ENCODE measurements at places on chromosomes 13 and 19.

- peak; percentile 51 for DNase-seq
Observed at GRCh38 chr19:48842789-48843162, 6.5 kb upstream of the HSD17B14 start.

DNA sequence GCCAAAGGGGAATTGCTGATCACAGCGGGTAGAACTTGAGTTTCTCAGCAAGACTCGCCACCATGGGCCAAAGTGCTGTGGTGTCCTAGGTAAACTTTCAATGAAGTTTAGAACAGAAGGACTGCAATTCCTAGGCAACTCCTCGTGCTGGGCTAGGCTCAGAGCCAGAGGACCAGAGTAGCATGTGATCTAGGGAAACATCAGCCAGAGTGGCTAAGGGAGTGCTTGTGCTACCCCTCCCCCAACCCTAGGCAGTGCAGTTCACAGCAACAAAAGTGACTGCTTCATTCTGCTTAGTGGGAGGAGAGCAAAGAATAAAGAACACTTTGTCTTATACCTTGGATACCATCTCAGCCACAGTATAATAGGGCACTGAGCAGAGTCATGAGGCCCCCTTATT, 1658.6 kb upstream of the MIR17HG start:
- DNase-seq: no peak

DNA sequence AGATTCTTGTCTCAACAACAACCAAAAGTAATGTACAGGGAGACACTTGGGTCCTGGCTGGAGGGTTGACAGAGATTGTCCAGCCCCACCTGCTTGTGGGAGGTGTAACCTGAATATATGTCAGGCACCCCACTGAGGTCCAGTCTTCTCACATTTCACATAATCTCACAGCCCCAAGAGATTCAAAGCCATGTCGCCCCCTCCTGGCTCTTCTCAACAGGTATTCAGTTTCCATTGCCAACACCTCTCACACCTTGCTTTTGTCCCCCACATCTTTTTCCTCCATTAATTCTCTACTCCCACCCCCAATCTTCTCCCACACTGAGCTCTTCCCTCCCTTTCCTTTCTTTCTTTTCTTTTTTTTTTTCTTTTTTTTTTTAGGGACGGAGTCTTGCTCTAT, 11.2 kb downstream of the UNC13A start:
- no peak for DNase-seq

- DNase-seq: no peak
Observed at GRCh38 chr13:39876258-39876657, 220.8 kb downstream of the COG6 start.

- DNase-seq: no peak
Observed at GRCh38 chr19:9570255-9570654, 14.0 kb downstream of the ZNF121 start.

- DNase-seq: no peak
Observed at GRCh38 chr19:30077851-30078355, 135.9 kb downstream of the URI1 start.

GRCh38 chr13:24075137-24075975, 85.2 kb upstream of the SPATA13 start:
- DNase-seq: no peak

DNA sequence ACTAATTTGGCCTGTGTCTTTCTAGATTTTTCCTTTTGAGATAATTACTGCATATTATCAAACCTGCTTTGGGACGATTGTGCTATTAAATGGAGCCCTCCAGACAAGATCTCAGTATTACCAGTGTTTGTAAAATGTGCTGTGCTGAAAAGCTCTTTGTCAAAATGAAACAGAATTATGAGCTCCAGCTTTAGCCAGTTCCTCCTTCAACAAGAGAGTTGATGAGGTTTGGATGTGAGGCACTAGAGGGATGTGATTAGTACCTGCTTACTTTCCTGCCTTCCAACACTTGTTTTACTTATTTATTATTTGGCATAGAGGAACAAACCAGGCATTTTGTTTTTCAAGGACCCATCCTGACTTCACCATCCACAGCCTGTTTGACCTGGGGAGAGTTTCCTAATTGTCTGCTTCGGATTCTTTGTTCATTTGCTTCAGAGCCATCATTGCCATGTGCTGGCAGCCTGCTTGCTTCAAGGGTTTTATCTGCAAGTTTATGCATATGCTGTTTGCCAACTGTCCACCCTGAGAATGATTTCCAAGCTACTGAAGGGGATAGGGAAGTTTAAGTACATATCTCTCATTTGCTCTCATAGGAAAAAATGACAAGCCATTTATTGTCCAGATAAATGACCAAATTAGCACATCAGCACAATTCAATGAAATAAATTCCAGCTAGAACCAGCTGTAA, 32.9 kb upstream of the CPB2 start:
- no peak for DNase-seq

DNA sequence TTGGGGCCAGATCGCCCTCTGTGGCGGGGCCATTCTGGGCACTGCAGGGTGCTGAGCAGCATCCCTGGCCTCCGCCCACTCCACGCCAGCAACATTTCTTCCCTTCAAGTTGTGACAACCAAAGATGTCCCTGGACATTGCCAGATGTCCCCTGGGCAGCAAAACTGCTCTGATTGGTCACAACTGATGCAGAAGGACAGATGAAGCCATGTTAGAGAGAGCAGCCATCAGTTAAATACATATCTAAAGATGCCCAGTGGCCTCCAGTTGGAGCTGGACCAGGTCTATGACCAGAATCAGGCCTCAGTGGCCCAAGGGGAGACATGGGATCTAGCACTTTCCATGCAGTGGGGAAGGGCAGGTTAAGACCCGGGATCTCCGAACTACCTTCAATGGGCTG, 125.7 kb downstream of the PTPRS start:
- no peak for DNase-seq

- DNase-seq: no peak
Observed at GRCh38 chr19:48170817-48171347, 402 bp downstream of the ZSWIM9 start.

- no peak for DNase-seq
Observed at GRCh38 chr13:109733550-109733949, 52.8 kb downstream of the IRS2 start.
